DMS79 (cell line): ENCODE measurements at places on chromosomes 6 and 20.

DNA sequence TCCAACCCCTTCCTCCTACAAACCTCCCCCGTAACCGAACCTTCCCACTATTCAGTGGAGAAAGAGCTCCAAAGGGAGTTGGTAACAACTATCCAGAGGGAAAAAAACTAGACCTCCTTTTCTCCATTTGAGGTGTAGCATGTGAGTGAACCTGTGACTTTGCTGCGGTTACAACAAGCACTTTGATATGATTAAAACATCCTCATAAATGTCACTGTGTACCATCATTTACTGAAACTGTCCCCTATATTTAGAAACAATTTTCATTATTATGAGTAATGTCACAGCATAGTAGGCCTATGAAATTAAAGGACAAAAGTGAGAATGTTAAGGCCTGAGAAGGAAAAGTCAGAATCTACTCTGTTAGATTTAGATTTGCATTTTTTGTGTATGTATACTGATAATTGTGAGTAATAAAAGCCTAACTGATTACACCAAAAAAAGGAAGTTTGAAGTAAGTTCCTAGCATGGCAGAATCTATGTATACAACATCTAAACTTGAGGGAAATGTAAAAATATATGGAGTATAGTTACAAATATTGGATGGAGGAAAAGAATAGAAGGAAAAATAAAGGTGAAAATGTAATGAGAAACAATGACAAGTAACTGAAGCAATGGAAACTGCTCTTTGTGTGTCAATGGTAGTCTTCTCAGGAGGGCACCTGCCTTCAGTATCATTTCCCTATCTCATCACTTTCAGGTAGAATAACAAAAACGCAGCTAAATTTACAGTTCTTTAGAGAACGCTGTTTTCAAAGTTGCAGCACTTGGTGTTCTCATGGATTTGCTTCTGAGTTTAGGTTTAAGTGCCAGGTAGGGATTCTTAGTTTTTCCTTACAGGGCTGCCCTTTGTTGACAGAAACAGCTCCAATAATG is 145.9 kb downstream of the IMPG1 start:
- no peak for DNase-seq

DNA sequence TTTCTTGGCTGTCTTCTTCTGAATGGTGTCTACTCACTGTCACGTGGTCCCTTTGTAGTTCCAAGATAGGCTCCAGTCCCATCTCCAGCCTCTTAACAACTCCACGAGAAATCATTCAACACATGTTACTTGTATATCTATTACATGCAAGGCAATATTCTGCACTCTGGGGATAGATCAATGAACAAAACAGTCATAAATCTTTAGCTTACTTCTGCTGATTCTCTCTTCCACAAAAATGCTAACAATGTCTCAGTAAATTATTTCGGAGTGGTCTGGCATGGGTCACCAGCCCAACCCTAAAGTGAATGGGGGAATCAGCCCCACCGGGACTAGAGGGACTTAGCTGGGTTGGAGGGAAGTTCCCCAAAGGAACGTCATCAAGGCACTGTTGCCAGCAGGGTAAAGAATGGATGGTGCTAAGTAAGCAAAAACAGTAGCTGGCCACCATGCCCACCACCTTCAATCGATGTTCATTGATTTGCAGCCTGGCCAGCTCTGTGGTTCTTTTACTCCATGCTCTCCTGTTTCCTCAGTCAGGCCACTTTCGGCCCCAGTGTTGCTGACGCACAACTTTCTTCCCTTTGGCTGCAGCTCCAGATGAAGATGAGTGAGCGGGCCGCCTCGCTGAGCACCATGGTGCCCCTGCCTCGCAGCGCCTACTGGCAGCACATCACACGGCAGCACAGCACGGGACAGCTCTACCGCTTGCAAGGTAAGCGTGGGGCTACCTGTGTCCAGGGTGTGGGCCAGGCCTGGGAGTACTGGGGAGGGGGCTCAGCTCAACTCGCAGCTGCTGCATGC is 167.7 kb downstream of the DOK5 start:
- no peak for DNase-seq

DNA sequence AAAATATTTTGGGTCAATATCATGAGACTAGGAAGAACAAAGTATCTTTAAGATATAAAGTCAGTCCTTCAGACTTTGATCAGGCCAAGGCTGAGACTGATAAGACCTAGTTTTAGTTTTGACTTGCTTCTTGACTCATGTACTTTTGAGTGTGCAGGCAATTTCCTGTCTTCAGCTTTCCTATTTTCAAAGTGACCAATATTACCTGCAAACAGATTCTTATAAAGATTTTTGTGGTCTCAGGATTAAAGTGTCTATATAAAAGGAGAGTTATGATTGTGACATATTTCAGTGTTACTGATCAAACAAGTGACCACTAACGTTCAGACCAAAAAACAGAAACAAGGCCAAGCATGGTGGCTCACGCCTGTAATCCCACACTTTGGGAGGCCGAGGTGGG is 36.0 kb upstream of the AKIRIN2 start:
- DNase-seq: no peak

DNA sequence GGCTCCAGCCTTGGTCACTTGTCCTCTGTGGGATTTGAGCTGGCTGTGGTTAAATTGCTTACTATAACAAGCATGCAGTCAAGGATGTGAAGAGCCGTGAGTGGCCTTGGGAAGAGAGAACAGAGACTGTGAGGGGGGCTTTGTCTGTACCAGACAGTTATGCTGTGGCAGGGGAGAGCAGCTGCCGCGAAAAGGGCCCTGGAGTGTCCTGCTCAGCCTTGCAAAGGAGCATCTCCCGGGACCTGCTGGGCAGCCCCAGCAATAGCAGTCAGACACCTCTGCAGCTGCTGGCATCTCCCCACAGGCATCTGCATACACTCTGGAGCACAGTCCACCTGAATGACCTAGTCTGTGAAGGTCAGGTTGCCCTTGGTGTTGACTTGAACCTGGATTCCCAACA is 6.3 kb downstream of the EBF4 start:
- no peak for DNase-seq

DNA sequence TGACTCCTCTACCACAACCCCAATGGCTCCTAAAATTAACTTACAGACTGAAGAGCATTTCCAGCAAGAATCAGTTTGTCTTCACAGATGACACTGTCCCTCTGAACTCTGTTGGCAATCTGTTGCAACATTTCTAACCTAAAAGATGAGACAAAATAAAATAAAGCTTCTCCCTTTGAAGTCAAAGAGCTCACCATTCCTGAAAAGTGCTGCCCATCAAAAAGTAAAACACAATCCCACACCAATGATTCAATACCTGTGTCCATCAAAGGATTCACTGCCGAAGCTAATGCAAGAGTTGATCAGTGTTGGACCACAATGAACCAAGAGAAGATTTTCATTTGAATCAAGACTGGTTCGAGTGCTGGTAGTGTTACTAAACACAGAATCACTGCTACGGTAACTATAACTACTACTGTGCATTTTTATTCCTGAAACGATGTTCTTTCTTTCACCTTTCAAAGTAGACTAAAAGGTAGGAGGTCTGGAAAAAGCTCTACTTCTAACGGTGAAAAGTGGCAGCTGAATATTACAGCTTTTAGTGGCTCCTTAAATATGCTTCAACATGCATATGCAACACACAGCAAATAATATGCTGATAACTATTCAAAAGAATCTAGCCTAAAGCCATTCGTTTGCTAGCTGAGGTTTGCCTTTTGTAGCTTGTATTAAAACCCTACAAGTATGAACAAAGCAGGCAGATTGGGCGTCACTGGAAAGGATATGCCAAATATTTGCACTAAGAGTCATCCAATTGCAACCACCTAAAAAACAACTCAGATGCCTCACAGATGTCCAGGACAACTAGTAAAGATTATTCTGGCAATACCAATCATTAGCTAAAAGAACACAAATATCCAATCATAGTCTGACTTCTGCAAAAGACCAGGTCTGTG is at the start of gene DST:
Gene DST, minus strand, starts transcription at position 524 of the 896 bp plus-strand sequence.
- DNase-seq: no peak

- DNase-seq: peak; percentile 37
These were observed at the start of gene DCDC2 for GRCh38 chr6:24357336-24358218. TSS of gene DCDC2 (minus strand) at chr6:24358059. CDS start at chr6:24357750, 309 bp downstream.

DNA sequence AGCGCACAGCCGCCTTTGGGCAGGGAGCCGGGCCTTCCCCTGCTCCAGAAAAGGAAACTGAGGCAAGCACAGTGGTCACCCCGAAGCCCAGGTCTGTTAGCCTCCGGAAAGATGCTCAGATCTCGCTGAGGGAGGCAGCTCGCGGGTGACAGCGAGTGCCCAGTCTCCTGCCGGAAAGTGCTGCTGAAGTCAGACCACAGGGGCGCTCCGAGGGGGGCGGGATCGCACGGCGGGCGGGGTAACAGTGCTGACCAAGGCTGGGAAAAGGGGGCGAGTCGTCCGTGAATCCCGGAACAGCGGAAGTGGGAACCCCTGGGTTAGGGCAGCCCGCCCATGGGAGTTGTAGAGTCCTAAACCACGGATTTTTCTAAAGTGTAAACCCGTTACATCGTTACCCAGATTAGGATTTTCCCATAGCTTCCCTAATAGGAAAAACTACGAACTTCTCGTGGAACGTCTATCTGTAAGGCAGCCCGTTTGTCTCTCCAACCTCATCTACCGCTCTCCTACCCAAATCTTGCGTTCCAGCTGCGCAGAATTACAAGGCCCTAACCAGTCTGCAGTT is 504 bp downstream of the VPS16 start:
- DNase-seq: no peak

DNA sequence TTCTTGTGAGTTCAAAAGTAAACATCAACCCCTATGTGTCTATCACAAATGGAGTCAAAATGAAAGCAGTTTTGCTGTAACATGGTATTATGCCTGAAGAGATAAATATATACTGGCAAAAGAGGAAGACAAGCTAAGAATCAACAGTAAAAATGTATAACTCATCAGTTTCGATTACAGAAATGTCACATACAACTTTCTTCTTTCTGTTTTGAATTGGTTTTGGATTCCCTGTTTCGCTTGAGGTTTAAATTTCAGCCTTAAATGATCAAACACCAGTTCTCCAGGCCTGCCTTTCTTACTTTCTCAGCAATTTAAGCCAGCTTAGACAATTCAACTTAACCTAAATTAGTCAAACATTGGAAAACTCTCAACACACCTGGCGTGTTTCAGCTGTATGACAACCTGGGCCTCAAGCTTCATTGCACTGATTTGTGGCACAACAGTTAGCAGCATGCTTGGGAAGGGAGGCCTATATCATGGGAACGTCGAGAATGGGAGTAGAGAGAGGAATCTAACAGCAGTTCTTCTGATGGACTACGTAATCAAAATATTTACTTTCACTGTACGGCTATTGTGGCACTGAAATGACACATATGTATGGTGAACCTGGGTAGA is 51.9 kb upstream of the MARCKS start:
- DNase-seq: no peak

GRCh38 chr20:13119583-13119982 is 101.5 kb upstream of the ISM1 start:
- DNase-seq: peak; percentile 57

- DNase-seq: no peak
These were observed 41.7 kb downstream of the SYNE1 start for GRCh38 chr6:152595499-152595898.

GRCh38 chr20:16580147-16580546 is 6.9 kb upstream of the KIF16B start:
- no peak for DNase-seq

DNA sequence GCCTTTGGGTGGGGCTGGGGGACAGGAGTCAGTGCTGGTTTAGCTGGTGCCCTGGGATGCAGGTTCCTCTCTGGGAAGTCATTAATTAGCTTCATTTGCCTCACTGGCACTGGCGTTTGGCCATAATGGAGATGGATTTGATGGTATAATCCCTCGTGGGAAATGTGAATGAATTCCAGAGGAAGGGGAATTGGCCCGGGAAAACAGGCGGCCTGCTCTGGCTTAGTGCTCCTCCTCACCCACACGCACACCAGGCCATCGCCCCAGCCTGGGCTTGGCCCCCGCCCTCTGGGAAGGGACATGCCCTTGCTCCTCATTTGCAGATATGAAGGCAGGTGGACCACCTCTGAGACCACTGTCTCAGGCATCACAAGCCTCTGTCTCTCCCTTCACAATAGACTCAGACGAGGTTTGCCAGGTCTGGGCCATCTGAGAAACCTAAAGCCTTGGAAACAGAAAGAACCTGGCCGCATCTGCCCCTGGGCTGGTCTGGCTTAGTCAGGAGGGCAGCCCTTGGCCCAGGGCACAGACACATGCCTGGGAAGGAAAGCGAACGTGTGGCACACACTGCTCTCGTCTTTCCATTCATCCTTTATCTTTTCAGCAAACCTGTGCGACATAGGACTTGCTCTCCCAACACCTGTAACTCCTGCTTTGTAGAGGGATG is 199.2 kb upstream of the CDH4 start:
- no peak for DNase-seq

- DNase-seq: no peak
These were observed 41.8 kb upstream of the ARFGEF2 start for GRCh38 chr20:48879612-48880245.

GRCh38 chr6:145656128-145656527 is 79.2 kb downstream of the EPM2A start:
- no peak for DNase-seq

GRCh38 chr6:19311786-19312185 is 525.4 kb upstream of the ID4 start:
- peak; percentile 93 for DNase-seq

GRCh38 chr6:155328539-155329459 is 14.5 kb upstream of the TFB1M start:
- DNase-seq: no peak

- DNase-seq: no peak
These were observed 120.4 kb downstream of the RNGTT start for GRCh38 chr6:88843040-88843439.

GRCh38 chr20:41170386-41171105 is 33.2 kb downstream of the PLCG1 start:
- no peak for DNase-seq
